CD4-positive, alpha-beta T cell treated with Interleukin-4 for 1 hour (primary cell): ENCODE measurements at places on chromosomes 2 and 18.

DNA sequence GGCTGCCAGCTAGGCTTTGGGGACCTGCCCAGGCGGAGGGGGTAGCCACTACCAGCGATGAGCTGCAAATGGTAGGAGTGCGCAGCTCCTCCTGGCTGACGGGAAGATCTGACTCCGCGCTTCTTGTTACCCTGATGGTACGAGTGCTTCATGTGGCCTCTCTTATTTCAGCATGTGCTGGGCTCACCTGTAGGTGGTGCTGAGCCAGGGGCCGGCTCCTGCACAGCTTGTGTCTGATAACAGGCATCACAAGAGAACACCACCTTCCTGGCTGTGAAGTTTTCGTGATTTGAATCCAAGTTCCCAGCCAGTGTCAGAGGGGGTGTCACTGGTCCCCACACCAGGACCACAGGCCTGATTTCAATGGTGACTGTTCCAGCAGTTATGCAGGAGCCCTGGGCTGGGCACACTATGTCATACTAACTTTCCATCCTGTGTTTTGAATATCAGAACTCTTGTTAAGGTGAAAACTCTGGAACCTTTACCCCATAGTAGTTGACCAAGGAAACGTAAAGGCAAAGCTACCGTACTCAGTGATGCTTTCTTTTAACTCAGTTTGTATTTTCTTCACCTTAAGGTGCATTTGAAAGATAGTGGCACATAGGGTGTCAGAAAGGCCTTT lies 28.0 kb downstream of the APCDD1 start:
- no peak for DNase-seq

DNA sequence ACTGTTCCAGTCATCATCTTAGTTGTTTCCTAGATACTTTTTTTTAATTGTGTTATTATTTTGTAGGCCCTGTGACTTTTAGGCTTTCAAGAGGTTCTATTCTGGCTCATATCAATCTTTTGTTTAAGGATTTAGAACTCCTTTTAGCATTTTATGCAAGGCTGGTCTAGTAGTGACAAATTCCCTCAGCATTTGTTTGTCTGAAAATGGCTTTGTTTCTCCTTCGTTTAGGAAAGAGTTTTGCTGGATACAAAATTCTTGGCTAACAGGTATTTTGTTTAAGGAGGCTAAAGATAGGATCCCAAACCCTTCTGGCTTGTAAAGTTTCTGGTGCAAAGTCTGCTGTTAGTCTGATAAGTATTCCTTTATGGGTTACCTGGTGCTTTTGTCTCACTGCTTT lies 116.6 kb upstream of the SLC66A3 start:
- DNase-seq, result no peak

DNA sequence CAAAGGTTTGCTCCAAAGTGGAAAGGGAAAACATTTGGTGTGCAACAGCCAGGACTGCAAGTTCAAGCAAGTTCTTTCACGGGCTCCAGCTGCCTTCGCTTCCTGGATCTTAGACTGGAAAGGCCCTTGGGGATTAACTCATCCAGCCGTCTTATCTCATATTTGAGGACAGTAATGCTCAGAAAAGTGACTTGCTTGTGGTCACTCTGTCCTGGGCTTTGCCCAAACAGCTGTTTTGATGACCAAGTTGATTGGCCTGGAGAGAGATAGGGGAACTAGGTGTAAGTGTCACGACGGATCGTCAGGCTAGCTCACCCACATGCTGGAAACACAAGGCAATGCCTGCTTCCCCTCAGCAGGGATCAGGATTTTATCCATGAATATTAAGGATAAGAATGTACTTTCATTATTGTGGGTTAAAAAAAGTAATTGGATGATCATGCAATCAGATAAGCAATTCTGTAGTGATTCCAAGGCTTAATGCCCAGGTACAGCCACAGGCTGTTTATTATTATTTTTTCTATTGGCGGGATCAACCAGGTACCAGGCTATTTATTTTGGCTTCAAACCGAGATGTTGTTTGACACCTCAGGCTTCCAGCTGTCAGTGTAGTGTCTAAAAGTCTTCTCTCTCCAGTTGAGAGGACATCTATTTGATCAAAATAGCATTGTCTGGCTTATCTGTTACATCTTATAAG lies 162.5 kb upstream of the EPAS1 start:
- DNase-seq, result no peak

GRCh38 chr2:190382851-190383250 lies 25.3 kb upstream of the MFSD6 start:
- peak; percentile 77 for DNase-seq

DNA sequence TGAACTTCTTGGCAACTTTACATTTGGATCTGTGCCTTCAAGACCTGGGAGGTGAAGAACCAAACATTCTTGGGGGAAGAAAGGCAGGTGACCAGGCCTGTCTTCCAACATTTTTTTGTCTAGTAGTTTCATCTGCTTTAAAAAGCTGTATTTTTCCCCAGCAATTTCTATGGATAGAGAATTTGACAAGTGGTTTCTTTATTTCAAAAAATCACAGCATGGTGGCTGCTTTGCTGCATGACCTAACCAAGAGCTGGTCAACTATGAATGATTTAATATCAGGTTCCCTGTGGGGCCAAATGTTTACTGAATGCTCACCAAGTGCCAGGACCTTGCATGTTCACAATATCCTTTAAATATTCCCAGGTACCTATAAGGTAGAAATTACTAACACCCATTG lies 19.1 kb downstream of the LRP2 start:
- no peak for DNase-seq

- DNase-seq, result no peak
Observed at GRCh38 chr2:229571243-229571642, 143.1 kb downstream of the DNER start.

GRCh38 chr2:40106061-40106460 lies 327.0 kb upstream of the THUMPD2 start:
- DNase-seq, result no peak
